Activated naive CD4-positive, alpha-beta T cell treated with anti-CD3 and anti-CD28 coated beads for 36 hours (primary cell): ENCODE measurements at places on chromosomes 1 and 21. TPM values are rescaled to one million over a fixed set of nuclear protein-coding genes. Genes with fewer than 3 reads are reported as not detected.

The NBPF19 gene
- 13.0 TPM for total RNA-seq

GRCh38 chr1:238681021-238681420, 705.3 kb upstream of the CHRM3 start:
- no peak for DNase-seq

The CAMK2N1 gene
- total RNA-seq = 0.69 TPM

DNA sequence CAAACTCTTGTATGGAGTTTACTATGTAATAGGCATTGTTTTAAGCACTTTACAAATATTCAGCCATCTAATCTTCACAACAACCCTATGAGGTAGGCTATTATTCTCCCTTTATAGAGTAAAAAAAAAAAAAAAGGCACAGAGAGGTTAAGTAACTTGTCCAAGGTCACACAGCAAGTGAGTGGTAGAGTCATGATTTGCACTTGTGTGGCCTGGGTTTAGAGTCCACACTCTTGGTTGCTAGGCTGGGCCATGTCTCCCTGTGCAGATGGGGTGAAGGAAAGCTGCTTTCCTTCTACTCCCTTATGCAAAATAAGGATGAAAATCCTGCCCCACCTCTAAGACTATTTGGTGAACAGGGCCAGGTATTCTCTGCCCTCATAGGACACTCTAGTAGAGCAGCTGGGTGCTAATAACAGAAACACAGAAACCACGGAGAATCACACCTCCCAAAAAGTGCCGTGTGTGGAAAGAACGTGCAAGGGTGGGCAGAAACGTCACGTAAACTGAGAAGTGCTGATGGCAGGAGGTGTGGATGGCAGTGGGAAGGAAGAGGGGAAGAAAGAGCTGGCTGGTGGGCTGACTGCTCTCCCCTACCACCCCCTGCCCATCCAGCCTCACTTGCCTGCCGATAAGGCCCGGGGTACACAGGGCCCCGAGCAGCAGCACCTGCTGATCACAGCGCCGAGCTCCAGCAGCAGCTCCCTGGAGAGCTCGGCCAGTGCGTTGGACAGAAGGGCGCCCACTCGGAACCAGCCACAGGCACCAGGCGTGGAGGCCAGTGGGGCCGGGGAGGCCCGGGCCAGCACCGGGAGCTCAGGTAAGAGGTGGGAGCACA, 28.3 kb upstream of the VPS13D start:
- DNase-seq = no peak
